ENCODE measurements at places on chromosomes 7 and 10.

- no peak for DNase-seq
Observed at GRCh38 chr7:132028144-132028920, 471.9 kb upstream of the PODXL start.

DNA sequence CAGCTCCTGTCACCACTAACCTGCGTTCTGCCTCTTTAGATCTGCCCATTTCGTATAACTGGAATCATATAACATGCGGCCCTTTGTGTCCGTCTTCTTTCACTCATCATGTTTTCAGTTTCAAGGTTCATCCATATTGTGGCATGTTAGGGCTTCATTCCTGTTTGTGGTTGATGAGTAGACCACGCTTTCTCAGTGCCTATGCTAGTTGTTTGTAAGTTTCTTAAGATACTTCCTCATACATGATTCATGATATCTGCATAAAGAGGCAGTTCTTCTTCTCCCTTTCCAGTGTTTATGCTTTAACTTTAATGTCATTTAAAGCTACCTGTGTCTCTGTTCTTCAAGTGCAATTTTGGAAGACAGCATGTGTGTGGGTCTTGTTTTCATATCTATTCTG is 79.5 kb upstream of the FAM20C start:
- DNase-seq: no peak

- DNase-seq: no peak
Observed at GRCh38 chr10:115971921-115972320, 301.1 kb downstream of the GFRA1 start.

- DNase-seq: no peak
Observed at GRCh38 chr10:63376560-63377304, 89.0 kb downstream of the JMJD1C start.

- DNase-seq: no peak
Observed at GRCh38 chr10:124240839-124241291, 147.5 kb upstream of the CHST15 start.

- DNase-seq: no peak
Observed at GRCh38 chr10:103100620-103101019, 92.5 kb downstream of the NT5C2 start.

GRCh38 chr10:117519286-117519685 is 23.3 kb upstream of the EMX2 start:
- no peak for DNase-seq

DNA sequence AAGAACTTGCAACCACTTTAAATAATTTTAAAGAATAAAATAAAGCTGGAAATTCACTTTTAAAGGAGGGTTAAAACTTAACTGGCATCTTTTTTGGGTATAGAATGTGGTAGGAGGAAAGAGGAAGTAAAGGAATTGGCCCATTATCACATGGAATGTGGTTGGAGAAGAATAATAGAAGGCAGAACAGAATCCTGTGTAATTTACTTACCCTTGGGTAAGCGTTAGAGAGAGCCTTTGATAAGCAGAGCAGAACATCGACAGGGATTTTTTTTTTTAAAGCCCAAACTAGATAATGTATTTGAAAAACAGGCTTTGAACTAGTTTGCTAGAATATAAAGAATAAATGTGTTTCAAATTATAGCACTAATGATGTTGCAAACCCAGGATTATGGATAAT is 199.8 kb upstream of the KIAA1217 start:
- DNase-seq: no peak

DNA sequence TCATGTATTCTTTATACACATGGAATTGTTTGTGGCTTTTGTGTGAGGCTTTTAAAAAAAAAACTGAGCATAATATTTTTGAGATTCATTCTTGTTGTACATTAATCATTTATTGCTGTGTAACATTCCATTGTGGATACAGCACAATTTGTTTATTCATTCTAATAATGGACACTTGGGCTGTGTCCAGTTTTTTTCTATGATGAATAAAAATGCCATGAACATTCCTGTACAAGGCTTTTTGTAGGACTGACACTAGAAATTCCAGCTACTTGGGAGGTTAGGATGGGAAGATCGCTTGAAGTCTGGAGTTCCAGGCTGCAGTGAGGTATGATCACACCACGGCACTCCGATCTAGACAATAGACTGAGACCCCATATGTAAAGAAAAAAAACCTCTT is 254.3 kb upstream of the CACNA2D1 start:
- no peak for DNase-seq

DNA sequence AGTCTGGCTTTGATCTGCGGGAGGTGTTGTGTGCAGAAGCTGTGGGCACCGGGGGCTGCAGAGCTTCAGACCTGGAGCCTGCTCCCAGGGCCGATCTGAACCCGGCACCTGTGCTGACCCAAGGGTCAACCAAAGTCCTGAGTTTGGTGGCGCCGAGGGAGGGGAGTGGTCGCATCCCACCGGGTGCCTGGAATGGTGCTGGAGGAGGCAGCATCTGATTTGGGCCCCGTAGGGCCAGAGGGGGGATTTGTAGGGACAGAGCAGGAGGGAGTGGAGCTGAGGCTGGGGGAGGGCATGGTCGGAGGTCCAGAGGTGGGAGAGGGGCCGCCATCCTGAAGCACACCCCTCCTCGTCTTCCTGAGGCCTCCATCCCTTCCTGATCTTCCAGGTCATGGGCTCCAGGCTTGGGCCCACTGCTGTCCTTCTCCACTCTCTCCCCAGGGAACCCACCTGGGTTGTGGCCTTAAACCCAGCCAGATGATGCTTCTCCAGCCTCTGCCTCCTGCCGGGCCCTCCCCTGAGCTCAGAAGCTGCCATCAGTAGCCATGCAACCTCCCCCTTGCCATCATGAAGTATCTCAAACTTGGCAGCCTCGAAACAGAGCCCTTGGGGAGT is 112.9 kb downstream of the LHPP start:
- DNase-seq: no peak

DNA sequence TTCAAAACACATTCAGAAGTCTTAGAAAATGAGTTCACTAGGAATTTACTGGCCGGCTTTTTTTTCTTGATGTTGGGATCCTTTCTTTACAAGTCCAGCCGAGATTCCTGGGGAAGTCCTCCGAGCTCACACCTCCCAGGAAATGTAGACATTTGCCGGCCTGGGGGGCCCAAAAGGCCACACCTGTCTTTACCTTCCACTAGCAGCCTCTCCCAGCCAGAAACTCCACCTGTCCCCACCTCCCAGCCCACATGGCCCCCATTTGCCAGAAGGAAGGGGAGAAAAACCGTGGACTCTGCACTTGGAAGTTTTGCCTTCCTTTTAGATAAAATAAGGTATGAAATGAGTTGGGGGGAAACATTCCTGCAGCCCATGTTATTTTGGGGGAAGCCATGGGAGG is 27.6 kb upstream of the EMX2 start:
- no peak for DNase-seq

- DNase-seq: no peak
Observed at GRCh38 chr10:50653142-50653541, 29.4 kb upstream of the SGMS1 start.

All from left hindlimb (tissue), 1 donor.